ENCODE measurements at places on chromosomes 5 and 9. TPM values are rescaled to one million over a fixed set of nuclear protein-coding genes. Genes with fewer than 3 reads are reported as not detected.
A peak's percentile ranks its signal among the peaks of the same experiment; 100 is the strongest.

DNA sequence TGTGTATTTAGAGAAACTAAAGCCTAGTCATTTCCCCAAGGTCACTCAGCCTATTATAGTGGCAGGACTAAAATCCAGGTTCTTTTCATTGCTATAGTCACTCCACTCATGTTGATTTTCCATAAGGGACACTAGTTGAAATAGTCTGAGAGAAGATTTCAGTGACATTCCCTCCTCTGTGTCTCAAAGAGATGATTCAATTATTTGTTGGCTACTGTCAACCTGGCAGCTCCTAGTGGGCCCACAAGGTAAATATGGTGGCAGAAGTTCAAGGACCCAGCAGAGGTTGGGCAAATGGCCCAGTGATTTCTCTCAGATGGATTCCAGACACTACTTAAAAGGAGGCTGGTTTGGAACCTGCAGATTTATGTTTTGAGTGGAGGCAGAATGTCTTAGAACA is 48.1 kb downstream of the G3BP1 start:
- DNase-seq = no peak

- peak; percentile 38 for DNase-seq
These were observed 33.8 kb upstream of the ACO1 start for GRCh38 chr9:32350682-32351081.

Gene KCNMB1
- total RNA-seq = not detected

Gene CDKN2B-AS1
- 2.2 TPM for total RNA-seq

- no peak for DNase-seq
These were observed 33.5 kb downstream of the NAIF1 start for GRCh38 chr9:128033609-128034008.

GRCh38 chr5:144368556-144368955 is 197.9 kb downstream of the KCTD16 start:
- peak; percentile 59 for DNase-seq

DNA sequence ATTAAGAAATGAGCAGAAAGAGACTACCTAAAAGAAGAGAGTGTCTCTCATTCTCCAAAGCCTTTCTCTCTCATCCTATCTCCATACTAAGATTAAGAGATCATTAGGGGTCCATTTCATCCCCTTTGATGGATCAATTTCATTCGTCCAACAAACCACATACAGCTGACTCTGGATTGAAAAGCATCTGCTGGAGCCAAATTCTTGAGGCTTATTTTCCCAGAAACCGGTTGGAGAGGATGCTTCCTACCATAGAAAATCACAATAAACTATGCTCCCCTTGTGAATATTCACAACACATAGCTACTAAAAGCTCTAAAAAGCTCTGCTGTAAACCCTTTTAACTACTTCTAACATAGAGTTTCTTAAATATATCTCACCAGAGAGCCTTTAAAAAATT is 755.0 kb upstream of the ZNF608 start:
- no peak for DNase-seq

- DNase-seq = peak; percentile 76
These were observed 34.5 kb upstream of the MED27 start for GRCh38 chr9:132114102-132114707.

- no peak for DNase-seq
These were observed 58.6 kb downstream of the SLIT3 start for GRCh38 chr5:169242175-169242848.

- DNase-seq = no peak
These were observed 420.6 kb downstream of the CTNND2 start for GRCh38 chr5:11483630-11484029.

Gene ADRA1B
- total RNA-seq = 0.34 TPM

GRCh38 chr5:101585366-101585765 is 682.3 kb upstream of the ST8SIA4 start:
- DNase-seq = no peak

Gene GADD45G
- not detected for total RNA-seq

- DNase-seq = no peak
These were observed 67.5 kb upstream of the IRX2 start for GRCh38 chr5:2818936-2819335.

- DNase-seq = no peak
These were observed 332.3 kb upstream of the NUDT12 start for GRCh38 chr5:103894882-103895281.

DNA sequence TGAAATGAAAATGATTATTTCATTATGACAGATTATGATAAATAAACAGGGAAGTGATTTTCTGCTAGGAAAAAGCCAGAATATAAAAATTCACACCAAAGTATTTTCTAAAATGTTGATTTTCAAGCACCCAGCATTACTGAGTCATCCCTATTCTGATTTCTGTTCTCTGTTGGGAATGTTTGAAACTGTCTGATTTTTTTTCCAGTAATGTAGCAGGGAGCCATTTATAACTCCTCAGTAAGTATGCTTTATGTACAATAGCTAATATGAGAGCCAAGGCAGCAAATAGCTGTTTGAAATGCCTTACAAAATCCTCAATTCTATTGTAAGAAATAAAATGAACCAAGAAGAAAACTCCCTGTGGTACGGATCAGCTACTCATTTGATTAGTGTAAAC is 471.7 kb upstream of the TYRP1 start:
- DNase-seq = no peak

Gene FRRS1L
- under 0.01 TPM for total RNA-seq

Gene TMEM215
- not detected for total RNA-seq

- DNase-seq = no peak
These were observed 11.1 kb downstream of the URM1 start for GRCh38 chr9:128382261-128382660.

DNA sequence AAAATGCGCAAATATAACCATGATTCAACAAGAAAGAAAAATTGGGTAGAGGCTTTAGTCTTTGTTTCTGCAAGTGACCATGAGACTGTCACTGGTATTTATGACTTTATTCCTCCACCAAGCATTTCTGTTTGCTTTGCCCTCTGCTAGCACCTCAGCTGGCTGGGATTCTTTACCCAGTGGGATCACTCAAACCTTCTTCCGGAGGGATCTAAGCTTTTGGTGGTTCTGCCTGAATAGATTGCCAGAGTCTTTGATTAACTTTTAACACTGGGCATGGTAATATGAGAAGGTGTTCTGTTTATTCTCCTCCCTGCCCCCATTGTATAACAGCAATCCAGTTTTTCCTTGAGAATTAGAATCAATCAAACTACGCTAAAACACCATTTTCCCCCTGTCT is 59.1 kb upstream of the FBN2 start:
- no peak for DNase-seq
